ENCODE measurements at places on chromosomes 1 and 21.

DNA sequence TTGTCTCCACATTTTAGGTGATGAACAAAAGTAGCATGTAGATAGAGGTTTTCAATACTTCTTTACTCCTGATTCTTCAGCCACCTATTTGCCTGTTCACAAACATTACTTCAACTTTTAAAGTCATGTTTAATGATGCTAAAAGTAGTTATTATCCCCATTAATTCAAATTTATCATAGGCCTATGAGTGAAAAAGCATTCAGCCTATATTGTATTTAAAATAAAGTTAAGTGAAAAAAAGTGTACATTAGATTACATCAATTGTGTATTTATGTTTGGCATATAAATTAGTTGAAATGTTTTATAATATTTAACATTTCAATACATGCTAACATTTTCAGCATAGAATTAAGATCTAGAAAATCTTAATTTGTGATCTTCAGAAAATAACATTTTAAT is 10.5 kb downstream of the CDKN2C start:
- no peak for DNase-seq

GRCh38 chr1:6511561-6512244 is 20.2 kb upstream of the PLEKHG5 start:
- no peak for DNase-seq

GRCh38 chr1:55926906-55927471 is 652.4 kb downstream of the PLPP3 start:
- no peak for DNase-seq

GRCh38 chr21:29053011-29053553 is 20.4 kb downstream of the CCT8 start:
- no peak for DNase-seq

DNA sequence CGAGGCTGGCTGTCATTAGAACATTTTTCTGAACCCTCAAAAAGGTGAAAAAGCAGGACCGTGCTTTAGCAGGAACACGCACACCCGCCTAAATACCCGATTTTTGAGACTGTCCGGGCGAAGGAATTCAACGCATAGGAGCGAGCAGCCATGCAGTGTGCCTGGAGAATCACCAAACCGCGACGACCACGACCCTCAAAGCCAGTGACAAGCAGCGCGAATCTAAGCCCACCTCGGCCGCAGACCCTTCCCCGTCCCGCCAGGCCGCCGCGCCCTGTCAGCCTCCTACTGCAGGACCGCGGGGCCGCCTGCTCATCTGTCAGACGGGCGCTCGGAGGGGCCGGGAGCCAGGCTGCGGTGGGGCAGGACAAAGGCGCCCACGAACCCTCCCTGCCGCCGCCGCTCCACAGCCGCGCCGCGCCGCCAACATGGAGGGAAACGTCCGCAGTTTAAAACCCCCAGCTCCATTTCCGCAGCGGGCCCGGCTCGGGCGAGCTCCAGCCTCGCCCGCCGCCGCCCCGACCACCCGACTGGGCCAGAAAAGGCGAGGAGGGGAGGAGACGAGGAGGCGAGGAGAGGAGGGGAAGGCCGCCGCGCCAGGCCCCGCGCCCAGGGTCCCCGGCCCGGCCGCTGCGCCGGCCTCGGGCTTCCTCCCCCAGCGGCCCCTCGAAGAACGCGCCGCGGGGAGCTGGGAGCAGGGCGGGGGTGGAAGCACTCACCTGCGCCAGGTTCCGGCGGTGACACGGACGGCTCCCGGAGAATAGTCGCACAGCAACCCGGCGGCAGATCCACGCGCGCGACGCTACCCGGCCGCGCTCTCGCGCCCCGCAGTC is at the start of gene LBR:
LBR (minus strand) TSS at position 804 of the 833 bp plus-strand sequence. CDS start 3,963 bp downstream, outside the sequence.
- peak; percentile 17 for DNase-seq
